ENCODE measurements at places on chromosomes 12 and 14.
A peak's percentile ranks its signal among the peaks of the same experiment; 100 is the strongest.

DNA sequence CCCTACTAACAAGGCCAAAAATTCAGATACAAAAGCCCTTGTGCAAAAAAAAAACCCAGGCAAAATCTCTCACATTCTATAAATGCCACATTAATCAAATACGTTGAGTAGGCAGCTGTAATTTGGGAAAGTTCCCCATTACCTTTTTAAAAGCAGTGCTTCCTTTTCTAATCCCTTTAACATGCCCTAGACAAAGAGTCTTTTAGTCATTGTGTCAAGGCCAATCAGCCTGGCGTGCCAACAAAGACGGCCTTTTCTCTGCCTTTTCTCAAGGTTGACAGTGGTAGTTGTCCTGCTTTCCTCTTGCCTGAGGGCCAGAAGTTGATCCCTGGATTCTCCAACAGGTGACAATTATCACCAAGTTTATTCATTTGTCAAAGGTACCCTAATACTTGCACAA is 62.5 kb upstream of the METAP2 start:
- no peak for DNase-seq

GRCh38 chr12:106978035-106978800 is 8.7 kb downstream of the MTERF2 start:
- DNase-seq: no peak

DNA sequence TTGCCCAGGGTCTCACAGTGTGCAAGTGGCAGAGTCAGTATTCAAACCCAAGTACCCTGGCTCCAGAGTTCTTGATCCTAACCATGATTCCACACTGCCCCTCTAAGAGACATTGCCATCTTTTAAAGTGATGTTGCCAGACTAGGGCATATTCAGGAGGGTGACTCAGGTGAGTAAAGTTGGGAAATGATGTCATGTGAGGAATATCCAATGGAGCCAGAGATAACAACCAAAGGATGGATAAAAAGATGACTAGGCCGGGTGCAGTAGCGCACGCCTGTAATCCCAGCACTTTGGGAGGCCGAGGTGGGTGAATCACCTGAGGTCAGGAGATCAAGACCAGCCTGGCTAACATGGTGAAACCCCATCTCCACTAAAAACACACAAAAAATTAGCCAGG is 85.6 kb downstream of the SMOC1 start:
- DNase-seq: no peak

DNA sequence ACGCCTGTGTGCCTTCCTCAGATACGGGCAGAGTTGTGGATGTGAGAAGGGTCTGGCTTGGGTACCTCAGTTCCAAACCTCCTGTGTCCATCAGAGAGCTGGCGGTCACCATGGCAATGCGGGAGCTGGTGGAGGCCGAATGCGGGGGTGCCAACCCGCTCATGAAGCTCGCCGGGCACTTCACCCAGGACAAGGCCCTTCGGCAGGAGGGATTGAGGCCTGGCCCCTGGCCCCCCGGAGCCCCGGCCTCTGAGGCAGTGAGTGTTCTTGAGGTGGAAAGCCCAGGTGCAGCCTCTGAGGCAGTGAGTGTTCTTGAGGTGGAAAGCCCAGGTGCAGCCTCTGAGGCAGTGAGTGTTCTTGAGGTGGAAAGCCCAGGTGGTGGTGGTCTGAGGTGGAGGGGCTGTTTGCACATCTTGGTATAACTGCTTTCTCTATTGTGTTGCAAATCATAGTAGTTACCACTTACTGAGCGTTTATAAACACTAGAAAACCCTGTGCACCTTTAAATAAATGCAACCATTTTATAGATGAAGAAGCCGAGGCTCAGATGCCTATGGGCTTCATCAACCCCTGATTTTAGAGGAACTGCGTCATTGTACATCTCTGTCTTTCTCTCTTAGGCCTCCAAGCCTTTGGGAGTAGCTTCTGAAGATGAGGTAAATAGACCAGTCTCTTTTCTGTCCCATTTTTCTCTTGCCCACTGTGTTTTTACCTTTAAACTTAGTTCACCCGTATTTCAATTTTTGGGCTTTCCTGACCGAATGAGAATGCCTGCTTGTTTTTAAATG is 976 bp downstream of the PEX5 start:
- DNase-seq: no peak

GRCh38 chr14:64062381-64063115 is 209.7 kb downstream of the SYNE2 start:
- DNase-seq: no peak

GRCh38 chr12:93783832-93784231 is 106.7 kb downstream of the CRADD start:
- no peak for DNase-seq

GRCh38 chr12:94263011-94263811 is 114.8 kb downstream of the PLXNC1 start:
- DNase-seq: no peak

- DNase-seq: no peak
Observed at GRCh38 chr12:9740106-9740750, 7.3 kb upstream of the CLECL1 start.

GRCh38 chr12:120101617-120102016 is 14.9 kb downstream of the RAB35 start:
- no peak for DNase-seq

DNA sequence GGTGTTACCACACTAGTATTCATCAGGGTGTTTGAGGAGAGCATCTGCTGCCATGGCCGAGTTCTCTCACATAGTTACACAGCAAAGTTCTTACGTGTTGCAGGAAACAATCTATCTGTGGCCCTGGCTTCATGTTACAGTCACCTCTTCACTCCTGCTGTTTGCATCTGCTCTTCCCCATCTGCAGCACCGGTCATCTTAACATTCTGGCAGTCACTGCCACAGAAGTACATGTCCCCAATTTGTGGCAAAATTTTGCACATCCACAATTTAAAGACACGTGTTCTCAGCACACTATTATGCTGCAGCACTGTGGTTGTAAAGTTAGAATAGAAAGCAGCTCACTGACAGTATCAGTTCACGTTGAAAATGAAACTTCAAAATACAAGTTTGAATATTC is 23.2 kb downstream of the MAPK1IP1L start:
- DNase-seq: no peak

GRCh38 chr14:95440496-95440895 is 76.0 kb downstream of the SYNE3 start:
- no peak for DNase-seq

- no peak for DNase-seq
Observed at GRCh38 chr12:2082321-2082720, 29.5 kb downstream of the CACNA1C start.

- DNase-seq: no peak
Observed at GRCh38 chr12:71645268-71645667, 18.4 kb downstream of the ZFC3H1 start.

DNA sequence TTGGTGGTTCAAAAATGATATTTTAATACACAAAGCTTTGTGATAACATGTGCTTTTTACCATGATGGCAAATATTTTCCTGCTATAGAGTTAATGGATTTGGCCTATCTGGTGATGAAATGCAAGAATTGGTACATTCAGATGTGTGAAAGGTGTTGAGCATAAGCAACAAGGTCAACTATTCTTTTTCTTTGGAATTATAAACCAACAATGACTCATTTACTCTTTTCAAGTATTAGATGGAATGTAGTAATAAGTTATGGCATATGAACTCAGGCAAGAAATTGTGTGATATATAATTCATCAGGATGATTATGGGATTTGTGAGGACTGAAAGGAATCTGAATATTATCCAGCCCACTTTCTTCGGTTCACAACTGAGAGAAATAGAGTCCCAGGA is 471.4 kb downstream of the ETNK1 start:
- DNase-seq: no peak

DNA sequence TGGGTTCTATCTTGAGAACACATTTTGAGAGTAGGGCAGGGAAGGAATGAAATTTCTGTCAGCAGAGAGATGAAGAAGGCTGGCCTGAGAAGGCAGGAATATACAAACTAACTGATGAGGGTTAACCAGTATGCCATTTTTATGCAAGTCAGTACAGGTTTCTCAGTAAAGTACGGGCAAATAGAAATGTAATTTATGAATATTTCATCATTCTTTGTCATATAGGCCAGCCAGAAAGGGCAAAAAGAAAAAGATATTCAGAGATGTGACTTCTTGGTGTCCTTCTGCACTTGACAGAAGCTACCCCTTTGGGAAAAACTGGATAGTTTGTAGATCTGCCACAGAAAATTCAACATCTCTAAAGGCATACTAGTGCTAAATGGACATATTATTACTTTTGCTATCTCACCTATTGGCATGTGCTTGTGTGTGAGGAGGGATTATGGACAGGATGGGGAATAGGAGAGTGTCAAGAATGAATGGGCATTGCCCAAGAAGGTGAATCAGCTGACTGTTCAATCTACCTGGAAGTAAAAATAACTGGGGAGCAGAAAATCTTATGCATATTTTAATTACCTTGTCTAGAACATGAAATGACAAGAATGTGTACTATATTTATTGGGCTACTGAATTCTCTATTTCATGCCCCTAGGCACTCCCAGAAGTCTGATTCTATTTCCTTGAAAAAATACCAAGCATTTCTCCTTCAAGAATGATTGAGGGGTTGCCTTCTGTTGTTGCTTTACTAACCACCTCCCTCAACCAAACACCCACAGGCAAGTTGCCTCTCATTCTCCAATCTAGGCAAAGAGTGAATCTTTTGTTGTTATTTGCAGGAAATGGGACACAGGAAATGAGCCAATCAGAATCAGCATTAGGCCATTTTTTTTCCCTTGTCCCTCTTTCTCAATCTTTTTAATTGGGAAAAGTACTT is 175.1 kb upstream of the SLC38A2 start:
- DNase-seq: no peak

DNA sequence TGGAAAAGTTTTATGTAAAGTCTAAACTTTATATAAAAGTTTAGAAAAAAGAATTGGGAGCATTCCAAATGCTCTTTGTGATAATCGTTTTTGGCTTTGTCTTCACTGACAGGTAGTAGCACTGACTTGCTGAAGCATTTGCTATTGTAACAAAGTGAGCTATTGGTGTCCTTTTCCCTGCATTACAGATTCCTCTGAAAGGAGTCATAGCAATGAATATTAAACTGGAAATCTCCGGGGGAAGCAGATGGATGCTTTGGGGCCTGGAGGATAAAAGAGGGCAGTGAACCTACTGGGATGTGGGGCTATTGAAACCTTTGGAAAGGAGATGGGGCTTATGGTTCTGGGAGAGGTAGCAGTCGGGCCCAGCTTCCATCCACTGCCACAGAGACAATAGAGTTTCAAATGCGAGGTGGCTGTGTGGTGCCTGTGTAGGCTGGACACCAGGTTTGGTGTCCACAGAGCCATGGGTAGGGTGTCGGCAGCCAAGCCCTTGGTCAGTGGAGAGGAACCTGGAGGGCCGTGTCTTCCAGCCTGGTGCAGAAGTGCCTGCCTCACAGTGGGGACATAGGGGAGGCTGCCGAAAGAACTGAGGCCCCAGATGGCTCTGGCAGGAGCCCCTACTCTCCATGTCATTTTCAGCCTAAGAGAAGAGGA is 10.1 kb downstream of the GSG1 start:
- DNase-seq: peak; percentile 34

- DNase-seq: peak; percentile 49
Observed at GRCh38 chr14:60970146-60970545, 10.7 kb downstream of the TRMT5 start.

GRCh38 chr14:98954349-98955000 is 317.5 kb downstream of the BCL11B start:
- DNase-seq: no peak

- DNase-seq: no peak
Observed at GRCh38 chr14:44369401-44370123, 137.5 kb downstream of the FSCB start.

DNA sequence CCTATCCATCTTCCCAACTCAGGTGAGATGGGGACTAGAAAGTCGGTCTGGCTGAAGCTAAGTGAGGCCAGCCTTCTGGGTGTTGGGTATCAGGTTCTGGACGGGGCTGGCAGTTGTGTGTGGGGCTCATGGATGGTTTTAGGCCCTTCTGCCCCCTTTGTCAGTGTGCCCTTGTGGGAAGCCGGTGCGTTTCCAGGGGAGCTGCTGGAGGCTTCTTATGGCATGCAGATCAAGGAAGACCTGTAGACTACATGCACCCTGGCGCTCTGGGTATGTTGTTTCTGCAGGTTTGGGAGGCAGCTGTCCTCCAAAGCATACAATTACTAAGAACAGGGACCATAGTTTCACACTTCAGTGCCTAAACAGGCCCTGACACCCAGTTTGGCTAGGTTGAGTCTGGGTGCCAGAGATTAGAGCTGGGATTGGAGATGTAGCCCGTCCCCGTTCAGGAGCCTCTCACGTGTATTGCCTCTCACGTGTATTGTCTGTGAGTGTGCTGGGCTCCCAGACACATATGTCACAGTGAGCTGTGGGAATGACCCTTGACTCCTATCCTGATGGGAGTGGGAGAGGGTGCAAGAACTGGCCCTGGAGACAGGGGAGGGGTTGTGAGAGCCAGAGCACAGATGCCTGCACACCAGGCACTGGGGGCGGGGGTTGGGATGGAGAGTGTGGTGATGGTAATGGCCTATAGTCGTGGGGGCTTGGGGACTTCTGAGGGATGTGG is 84.4 kb downstream of the SLC25A47 start:
- DNase-seq: no peak

DNA sequence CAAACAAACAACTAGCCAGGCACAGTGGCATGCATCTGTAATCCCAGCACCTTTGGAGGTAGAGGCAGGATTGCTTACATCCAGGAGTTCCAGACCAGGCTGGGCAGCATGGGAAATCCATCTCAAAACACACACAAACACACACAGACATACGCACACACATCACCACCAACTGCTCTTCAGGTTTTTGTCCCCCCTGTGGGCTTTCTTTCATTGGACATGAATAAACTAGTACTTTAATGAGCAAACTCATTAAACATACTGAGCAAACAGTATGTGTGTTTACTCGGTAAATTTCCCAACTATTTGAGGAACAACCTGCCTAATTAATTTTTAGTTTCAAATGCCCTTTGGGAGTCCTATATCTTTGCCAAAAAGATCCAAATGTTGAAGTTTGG is 10.1 kb upstream of the RASSF3 start:
- no peak for DNase-seq

DNA sequence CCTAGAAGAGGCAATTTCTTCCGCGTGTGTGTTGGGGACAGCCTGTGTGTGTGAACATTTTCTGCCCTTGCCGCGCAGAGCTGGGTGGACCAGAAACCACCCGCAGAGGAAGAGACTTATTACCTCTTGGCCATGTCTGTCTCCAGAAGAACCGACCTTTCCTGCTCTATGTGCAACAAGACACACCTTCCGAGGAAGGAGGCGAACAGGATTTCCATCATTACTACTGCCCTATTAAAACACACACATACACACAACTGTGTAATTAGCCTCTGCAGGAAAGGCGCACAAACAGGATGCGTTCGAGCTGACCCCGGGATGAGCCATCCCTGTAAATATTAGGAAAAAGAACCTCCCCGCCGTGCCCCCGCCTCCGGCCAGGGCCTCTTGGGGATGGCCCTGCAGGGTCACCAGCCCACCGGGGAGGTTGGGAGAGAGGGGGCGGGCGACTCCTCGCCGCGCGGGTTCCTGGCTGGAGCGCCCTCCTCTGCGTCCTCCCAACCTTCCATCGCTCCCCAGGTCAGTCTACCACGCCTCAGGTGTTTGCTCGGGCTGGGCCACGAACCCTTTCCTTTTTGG is 484 bp upstream of the PRKCH start:
- no peak for DNase-seq

All from kidney glomerular epithelial cell (primary cell).